ENCODE measurements at places on chromosomes 4 and X.

- DNase-seq = no peak
Measured at GRCh38 chr4:143616771-143617170, 83.7 kb downstream of the FREM3 start.

DNA sequence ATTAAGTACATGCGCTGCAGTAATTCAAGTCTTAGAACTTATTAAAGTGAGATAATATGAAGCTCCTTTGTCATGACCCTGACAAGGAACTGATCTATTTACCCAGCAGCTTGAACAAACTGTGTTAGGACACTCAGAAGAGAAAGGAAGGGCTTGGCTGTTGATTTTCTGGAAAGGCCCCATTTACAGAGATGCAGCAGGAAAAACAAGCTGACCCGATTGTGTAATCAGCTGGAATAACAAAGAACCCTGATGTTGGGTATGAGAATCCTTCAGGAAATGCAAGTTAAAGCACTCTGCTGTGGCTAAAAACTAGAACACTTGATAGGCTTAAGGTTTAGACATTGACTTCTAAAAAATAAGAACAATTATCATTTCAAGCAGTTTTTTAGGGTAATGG is 64.8 kb downstream of the TBC1D9 start:
- DNase-seq = no peak

DNA sequence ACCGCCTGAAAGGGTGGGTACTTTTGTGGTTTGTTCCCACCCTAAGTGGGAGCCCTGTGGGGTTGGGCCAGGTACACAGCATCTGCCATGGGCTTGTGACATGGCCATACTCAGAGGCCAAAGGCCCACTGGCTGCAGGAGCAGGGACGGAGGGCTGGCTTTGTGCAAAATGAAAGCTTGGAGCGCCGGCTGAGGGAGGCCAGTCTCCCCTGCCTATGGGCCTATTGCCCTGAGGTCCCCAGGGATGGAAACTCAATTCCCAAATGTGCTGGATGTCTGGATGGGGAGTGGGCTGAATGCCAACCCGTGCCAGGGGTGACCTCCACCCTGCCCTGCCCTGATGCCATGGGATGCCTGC is 10.8 kb downstream of the ADRA2C start:
- DNase-seq = no peak

DNA sequence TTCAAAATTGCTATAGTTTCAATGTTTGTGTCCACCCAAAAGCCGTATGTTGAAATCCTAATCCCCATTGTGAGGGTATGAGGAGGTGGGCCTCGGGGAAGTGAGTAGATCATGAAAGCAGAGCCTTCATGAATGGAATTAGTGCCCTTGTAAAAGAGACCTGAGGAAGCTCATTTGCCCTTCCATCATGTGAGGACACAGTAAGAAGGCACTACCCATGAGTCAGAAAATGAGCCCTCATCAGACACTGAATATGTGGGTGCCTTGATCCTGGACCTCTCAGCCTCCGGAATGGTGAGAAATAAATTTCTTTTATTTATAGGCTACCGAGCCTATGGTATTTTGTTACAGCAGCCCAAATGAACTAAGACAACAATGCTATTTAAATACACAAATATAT is 57.7 kb upstream of the EFHC2 start:
- no peak for DNase-seq

GRCh38 chr4:38365261-38365660 is 298.7 kb upstream of the KLF3 start:
- DNase-seq = no peak

DNA sequence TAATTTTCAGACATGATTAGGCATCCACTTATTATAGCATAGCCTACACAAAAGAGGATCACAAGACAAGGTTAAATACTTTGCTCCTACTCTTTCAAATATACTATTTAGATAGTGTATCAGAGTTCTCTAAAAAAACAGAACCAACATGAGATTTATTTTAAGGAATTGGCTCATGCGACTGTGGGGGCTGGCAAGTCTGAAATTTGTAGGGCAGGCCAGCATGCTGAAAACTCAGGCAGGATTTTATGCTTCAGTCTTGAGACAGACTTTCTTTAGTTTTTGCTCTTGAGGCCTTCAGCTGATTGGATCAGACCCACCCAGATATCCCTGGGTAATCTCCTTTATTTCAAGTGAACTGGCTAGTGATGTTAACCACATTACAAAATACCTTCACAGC is 169.5 kb downstream of the MAML3 start:
- DNase-seq = no peak

DNA sequence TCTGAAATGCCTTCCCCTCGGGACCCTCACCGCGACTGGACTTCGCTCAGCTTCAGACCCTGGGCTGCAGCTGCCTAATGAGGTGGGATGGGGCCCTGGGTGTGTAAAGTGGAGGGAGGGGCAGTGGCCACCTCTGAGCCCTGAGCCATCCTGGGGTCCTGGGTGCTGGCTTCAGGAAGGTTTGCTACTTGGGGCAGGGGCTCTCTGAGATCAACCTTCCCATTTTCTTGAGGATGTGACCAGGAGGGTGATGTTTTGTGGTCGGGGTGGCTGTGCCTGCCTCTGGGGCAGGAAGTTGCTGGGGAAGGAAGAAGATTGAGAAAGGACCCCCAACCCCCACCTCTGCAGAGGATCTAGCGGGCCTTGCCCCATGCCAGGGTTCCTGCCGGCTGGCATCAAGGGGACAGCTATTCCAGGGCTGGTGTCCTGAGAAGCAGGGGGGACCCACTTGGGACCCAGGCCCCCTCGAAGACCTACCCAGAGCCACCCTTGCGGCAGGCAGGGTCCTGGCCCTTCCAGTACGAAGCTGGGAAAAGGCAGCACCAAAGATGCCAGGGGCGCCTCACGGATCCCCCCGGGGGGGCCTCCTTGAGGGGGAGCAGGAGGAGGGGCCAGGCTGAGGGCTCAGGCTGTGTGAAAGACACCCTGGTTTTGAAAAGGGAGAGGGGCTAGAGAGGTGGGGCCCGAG is 6.5 kb downstream of the SH3BP2 start:
- DNase-seq = no peak

- DNase-seq = no peak
Measured at GRCh38 chr4:55117511-55117910, 7.9 kb downstream of the KDR start.

DNA sequence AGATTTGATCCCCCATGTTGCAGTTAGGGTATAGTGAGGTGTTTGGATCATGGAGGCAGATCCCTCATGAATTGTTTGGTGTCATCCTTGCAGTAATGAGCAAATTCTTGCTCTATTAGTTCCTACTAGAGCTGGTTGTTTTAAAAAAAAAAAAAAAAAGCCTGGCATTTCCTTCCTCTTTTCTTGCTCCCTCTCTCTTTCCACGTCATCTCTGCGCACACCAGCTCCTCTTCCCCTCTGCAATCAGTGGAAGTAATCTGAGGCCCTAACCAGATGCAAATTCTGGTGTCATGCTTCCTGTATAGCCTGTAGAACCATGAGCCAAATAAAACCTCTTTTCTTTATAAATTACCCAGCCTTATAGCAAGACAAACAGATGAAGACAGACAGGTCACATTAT is 24.5 kb downstream of the WDR17 start:
- no peak for DNase-seq

GRCh38 chr4:99868126-99868596 is 26.1 kb downstream of the LAMTOR3 start:
- DNase-seq = no peak

DNA sequence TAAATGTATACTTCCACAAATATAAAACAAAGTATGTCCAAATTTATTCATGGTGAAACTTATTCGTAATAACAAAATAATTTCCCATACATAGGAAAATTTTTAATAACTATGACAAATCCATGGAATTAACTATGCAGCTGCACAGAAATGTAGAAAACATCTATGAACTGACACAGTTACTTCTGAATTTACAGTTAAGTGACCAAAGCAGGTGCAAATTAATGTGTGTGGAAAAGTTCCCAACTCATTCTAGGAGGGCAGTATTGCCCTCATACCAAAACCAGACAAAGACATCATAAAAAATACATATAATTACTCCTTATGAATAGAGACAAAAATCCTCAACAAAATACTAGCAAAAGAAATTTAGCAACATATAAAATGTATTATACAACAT is 12.5 kb downstream of the LDOC1 start:
- DNase-seq = no peak

Data from NCI-H1694 (cell line).